Stimulated activated CD8-positive, alpha-beta memory T cell treated with anti-CD3 and anti-CD28 coated beads, Interleukin-4, amount 100 ng/mL, for 1 hour (primary cell): ENCODE measurements at places on chromosomes 4 and X.

GRCh38 chr4:178339769-178340168 is 897.5 kb upstream of the AGA start:
- DNase-seq, result no peak

DNA sequence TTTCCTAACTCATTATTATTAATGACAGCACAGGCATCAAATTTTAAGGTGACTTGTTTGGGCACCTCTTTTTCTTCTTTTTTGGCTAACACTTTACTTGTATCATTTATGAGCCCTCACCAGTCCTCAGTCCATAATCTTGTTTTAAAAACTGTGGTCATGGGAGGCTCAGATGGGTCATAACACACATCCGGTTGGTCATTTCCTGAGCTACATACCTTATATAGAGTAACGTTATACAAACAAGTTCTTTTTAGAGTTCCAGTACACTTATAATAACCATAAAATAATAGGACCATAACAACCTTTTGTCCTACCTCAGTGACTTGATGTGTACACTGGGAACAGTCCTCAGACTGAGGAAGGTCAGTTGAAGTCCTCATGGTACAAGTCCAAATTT is 21.1 kb upstream of the PLS3 start:
- no peak for DNase-seq

GRCh38 chr4:119897260-119897659 is 169.4 kb downstream of the MAD2L1 start:
- no peak for DNase-seq

DNA sequence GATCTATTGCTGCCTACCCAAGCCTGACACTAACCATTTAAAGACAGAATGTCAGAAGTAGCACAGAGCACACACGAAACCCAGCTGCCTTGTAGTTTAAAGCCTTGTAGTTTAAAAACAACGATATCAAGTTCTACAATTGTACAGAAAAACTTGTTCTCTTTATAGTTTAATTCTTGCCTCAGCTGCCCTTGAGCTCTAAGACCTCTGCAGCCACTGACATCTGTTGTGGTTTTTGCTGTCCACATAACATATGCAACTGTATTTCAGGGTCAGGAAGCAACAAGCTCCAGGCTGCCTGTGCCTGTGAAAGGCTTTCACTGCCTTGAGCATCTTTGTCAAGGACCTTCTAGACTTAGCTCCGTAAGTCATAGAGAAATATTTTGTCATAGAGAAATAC is 227.2 kb downstream of the SPCS3 start:
- DNase-seq, result no peak

DNA sequence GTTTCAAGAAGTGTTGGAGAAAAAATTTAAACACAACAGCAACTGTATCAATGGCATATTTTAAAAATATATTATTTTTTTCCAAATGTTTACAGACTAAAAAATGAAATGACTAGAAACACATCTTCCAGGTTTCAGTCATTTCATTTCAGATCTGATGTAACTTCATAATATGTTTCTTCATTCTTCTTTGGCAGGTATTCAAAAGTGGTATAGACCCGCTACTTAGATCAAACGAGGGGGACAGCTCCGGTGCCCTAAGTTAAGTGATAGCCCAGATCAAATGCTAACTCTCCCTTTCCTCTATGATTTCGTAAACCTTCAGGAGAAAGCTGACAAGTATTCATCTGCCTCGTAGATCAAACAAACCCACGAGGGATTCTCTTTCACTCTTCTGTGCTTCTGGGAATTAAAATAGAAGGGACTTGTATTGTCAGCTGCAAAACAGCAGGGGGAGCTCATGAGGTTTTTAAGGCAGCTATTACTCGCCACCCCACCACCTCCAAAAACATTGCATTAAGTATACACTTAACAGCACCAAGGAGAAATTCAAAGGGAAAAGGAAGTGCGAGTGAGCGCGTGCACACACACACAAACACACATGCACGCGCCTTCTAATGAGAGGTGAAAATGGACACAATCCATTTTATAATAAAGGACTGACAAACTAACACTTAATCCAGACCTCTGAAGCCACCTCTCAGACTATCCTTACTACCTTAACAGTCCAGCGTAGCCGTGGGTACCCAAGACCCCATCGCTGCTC is 21.4 kb downstream of the HELT start:
- DNase-seq, result peak; percentile 5

DNA sequence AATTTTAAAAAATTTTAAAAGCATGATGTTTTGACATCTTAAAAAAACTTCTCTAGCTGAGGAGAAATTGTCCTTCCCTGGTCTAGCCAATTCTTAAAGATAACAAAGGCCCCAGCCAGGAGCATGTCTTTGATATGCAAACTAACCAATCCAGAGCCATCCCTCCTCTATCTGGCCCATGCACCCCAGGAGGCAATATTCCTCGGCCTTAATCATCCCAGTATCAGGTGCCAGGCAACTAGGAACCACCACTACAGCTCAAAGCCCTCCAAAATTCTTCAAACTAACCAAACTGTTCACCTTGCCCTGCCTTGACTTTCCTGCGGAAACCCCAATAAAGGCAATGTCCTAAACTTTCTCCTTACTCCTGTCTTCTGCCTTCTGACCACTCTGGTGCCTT is 97.8 kb upstream of the USP9X start:
- no peak for DNase-seq

DNA sequence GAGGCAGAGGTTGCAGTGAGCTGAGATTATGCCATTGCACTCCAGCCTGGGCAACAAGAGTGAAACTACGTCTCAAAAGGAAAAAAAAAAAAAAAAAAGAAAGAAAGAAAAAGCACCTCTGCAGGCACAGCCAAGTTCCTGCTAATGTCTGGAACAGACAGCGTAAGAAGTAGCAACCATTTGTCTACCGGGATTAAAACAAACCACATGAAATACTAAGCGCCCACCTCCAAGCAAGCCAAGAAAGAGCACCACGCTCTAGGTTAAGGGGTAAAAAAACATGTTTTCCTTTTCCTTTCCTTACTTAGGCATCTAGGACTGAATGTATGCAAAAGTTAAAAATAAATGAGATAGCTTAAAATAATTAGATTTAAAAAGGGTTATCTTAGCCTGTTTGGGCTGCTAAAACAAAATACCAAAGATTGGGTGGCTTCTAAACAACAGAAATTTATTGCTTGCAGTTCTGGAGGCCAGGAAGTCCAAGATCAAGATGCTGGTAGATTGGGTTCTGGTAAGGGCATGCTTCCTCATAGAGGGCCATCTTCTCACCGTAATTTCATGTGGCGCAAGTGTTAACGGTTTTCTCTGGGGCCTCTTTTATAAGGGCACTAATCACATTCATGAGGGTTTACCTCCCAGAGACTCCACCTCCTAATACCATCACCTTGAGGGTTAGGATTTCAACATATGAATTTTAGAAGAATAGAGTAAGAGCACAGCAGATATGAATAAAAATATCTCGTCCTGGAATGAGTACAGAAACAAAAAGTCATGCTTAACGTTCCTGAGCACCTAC is 12.3 kb downstream of the GPC4 start:
- no peak for DNase-seq
